ENCODE measurements at places on chromosomes 1 and 21. TPM values are rescaled to one million over a fixed set of nuclear protein-coding genes. Genes with fewer than 3 reads are reported as not detected.

The ITGB2 gene
- 1,223 TPM for total RNA-seq

The CYP4X1 gene
- total RNA-seq: not detected

The LYSMD1 gene
- total RNA-seq: 1.2 TPM

The HDAC1 gene
- total RNA-seq: 133 TPM

All from natural killer cell (primary cell).